Right lung (tissue), 10 donors: ENCODE measurements at places on chromosomes 7 and 10. TPM values are rescaled to one million over a fixed set of nuclear protein-coding genes. Genes with fewer than 3 reads are reported as not detected.

UROS gene
- polyA plus RNA-seq: 70.0 TPM

GRCh38 chr10:15253951-15254807 is 85.7 kb upstream of the NMT2 start:
- DNase-seq: no peak

DNA sequence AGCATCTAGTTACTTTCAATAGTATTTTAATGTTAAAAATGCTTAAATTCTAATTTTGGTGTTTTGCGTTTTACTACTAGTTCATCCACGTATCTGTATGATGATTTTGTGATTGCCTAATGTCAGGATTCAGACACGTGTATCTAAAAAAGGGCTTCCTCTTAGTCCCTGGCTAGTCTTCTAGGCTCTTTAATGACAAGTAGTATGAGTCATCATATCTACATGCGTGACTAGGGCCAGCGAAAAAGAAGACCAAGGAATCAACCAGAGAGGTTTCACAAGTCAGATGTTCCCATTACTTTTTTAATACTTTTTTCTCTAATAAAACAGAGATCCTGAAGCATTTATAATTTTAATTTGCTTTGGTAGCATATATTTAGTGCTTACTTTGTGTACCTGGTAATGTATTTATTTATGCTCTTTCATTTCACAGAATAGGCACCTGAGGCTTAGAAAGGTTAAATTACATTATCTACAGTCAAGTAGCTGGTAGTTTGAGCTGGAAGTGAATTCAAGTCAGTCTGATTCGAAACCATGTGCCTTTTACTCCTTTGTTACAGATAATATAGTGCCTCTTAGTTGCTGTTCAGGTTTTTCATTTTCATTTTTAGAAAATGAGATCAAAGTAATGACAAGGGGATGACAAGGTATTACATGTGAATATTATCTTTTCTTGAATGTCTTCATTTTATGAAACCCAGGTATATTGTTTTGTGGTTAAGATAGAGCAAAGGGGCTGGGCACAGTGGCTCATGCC is 140.3 kb downstream of the FOXP2 start:
- DNase-seq: no peak

DNA sequence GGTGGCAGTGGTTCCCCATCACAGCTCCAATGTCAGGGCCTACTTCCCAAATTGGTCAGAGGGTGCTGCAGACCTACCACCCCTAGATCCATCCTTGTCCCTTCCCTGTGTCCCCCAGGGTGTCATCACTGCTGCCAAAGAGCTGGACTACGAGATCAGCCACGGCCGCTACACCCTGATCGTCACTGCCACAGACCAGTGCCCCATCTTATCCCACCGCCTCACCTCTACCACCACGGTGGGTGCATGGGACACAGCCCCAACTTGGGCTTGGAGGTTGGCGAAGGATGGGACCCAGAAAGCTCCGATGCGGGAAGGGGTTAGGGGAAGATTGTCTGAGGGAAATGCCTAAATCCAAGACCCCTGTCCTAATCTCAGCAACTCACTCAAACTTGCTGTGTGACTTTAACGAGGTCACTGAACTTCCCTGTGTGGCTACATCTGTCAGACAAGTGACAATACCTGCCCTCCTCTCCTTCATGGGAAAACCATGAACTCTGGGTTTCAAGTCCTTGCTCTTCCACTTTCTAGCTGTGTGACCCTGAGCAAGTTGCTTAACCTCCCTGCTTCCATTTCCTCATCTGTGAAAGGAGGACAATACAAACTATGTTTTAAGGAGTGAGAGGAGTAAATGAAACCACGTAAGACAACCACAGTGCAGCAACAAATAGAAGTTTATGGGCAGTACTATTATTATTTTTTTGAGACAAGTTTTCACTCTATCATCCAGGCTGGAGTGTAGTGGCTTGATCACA is 4.9 kb upstream of the VSIR start:
- no peak for DNase-seq

DNA sequence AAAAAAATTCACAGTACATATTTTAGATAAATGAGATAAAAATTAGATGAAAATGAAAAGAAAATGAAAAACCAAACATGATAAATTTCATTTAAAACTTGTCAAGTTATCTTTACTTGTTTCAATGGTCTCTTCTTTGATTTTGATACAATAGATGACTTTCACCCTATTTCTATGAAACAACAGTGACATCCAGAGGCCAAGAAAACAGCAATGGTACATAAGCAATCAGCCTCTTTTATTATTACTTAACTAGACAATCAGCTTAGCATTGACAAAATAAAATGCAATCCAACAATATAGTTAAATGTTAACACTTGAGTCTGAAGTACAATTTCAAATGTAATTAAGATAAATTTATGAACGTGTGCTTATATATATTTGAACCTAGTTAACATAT is 74.8 kb upstream of the GPR37 start:
- peak; percentile 10 for DNase-seq

- DNase-seq: no peak
Observed at GRCh38 chr10:3908183-3908582, 123.2 kb upstream of the KLF6 start.

GRCh38 chr7:92255308-92255707 is 9.5 kb downstream of the ANKIB1 start:
- DNase-seq: no peak
